ENCODE measurements at places on chromosomes 3 and 15.

- DNase-seq = peak; percentile 69
Measured at GRCh38 chr15:82999905-83000671, 11.4 kb downstream of the C15orf40 start.

DNA sequence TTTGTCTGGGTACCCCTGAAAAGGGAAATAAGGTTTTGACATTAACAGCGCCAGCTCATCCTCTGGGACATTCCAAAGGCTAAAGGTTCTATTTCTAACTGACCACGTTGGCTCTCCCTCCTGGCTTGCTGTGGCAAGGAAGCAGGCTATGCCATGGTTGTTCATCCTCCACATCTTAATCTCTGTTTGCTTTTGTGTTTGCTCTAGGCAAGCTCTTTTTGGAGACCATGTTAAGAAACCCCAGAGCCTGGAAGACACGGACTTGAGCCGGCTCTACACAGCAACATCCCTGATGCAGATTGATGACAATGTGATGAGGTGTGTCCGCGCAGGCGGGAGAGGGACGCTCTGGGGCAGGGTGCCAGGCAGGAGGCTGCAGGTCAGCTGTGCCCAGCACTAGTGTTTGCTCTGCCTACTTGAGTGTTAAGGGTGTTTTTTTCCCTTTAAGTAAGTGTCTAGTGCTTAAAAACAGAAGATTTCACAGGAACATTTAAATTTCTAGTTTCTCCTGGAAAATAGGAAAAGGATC is 33.3 kb downstream of the RLBP1 start:
- DNase-seq = no peak

GRCh38 chr3:52277071-52277964 is 1.1 kb downstream of the WDR82 start:
- peak; percentile 90 for DNase-seq

DNA sequence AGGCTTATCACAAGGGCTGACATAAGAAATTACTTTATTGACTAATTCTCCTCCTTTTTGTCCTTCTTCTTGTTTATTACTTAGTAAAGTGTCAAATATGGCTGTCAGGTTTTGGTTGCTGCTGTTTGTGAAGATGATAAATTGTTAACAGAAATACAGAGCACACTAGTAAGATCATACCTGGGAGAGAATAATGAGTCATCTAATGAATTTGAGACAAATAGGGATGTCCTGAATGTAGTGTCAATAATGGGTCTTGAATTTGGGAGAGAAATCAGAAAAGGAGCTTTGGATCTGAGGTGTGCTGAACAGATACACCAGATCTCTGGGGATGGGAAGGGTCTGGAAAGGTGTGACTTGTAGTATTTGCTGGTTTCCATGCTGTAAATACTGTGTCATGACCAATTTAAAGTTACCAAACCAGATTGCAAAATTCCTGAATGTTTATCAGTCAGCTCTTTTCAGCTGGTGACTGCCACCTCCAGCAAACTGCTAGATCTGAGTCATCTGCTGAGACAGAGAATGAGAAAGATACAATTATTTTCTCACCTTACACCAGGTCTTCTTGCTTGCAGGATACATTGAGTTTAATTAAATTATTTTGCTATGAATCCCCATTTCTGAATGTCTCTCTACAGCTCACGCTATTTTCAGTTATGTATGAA is 76.7 kb upstream of the SATB1 start:
- DNase-seq = no peak

DNA sequence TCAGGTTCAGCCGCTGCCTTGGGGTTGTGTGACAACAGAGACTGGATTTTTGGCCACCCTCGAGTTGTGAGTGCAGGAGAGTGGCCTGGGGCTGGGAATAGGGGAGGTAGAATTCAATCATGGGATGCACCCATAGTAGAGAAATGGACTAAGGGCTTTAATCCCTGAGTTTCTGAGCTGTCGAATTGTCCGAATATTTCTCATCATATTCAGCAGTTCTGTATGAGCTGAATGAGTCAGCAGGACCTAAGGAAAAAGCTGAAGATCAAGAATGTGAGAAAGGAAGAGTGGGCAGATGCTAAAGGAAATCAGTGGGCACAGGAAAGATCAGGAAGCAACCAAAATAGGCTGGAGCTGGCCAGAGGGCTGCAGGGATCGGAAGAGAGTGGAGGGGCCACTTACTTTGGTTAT is 44.4 kb upstream of the SACM1L start:
- DNase-seq = no peak

GRCh38 chr3:36132214-36132613 is 248.1 kb upstream of the STAC start:
- no peak for DNase-seq

DNA sequence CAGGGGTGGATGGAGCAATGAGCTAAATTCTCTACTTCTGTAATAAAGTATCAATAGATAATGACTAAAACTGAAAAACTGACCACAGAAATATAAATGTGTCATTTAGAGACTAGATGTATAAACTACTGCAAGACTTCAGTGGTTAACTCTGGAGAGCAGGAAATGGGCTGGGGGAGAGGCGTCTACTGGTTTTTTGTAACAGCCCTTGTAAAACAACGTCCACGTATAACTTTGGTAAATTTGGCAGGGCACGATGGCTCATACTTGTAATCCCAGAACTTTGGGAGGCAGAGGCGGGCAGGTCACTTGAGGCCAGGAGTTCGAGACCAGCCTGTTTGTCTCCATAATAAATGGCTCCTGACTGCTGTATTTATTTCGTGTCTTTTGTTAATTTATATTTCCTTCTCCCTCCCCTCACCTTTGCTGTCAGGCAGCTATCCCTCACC is 12.5 kb downstream of the RAB27A start:
- DNase-seq = peak; percentile 71

- DNase-seq = no peak
Measured at GRCh38 chr3:133494469-133494868, 79.0 kb upstream of the CDV3 start.

DNA sequence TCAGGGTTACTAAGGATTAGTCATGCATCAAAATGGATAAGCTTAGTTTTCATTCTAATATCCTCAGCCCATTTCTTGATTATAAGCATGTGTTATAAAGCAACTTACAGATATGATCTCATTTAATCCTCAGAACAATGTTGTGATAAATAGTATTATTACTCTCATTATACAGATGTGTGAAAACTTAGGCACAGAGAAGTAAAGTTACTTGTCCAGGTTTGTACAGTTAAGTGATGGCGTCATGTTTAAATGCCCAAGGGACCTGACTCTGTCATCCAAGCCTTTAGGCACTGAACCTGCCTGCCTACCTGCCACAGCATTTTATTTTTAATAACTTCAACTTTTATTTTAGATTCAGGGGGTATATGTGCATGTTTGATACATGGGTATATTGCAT is 472.9 kb upstream of the SEMA6D start:
- DNase-seq = no peak

- no peak for DNase-seq
Measured at GRCh38 chr3:63934041-63934866, 22.1 kb upstream of the SCAANT1 start.

- DNase-seq = no peak
Measured at GRCh38 chr15:66953523-66954229, 111.7 kb upstream of the SMAD3 start.

GRCh38 chr3:168322941-168323340 is 227.2 kb upstream of the GOLIM4 start:
- no peak for DNase-seq

DNA sequence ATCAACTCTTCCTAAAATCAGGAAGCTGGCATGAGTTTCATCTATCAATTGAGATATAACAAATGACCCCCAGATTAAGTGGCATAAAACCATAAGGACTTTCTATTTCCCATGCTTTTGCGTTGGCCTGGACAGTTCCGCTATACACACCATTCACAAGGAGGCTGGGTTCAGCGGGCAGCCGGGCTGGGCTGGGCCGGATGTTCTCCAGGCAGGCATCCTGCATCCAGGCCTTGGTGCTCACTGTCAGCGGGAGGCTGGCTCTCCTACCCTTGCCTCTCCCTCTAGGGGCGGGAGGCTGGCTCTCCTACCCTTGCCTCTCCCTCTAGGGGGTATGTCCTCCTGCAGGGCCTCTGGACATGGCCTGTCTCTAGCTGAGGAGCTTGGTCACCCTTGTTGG is 266.0 kb upstream of the ARRDC4 start:
- DNase-seq = no peak

DNA sequence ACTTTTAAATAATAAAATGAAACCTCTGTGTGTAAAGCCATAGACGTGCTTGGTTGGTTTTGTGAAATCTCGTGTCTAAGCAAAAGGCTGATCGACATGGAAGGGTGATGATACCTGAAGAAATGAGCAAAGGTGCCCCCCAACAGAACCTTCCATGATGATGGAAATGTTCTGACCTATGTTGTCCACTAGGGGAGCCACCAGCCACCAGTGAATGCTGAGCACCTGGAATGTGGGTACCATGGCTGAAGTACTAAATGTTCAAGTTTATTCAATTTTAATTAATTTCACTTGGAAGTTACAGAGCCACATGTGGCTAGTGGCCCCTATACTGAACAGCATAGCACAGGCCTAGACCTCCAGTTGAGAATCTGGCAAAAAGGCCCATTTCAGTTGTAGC is 158.8 kb downstream of the POLR2M start:
- no peak for DNase-seq

- DNase-seq = no peak
Measured at GRCh38 chr15:81047928-81048327, 47.2 kb downstream of the TLNRD1 start.

DNA sequence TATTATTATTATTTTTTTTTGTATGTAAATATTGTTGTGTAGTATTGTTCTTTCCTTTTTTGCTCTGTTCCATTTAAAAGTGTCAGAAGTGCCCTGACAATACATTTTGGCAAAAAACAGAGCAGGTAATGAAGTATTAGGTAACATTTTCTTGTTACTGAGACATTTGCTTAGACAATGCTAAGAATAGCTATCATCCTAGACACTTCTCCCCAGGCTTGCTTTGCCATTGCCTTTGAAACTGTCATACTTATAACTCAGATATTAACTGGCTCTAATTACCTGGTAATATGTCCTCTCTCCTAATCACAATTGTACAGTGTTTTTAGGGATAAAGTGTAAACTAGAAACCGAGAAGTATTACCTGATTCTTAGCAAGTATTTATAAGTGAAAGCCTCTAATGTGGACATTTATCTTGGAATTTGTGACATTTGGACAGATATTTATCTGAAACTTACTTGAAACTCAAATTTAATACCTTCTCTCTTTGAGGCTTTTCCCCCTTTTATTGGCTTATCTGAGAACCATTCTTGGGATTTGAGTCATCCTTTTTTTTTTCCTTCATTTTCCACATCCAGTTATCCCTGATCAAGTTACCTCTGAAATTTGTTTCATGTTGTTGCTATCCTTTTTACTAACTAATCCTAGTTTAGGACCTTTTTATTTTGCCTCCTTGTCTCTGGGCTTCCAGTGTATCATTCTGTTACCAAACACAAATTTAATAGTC is 13.1 kb downstream of the ARIH1 start:
- no peak for DNase-seq

GRCh38 chr3:48708481-48708889 is 8.5 kb downstream of the IP6K2 start:
- DNase-seq = no peak

GRCh38 chr15:29262738-29263137 is 6.9 kb downstream of the NSMCE3 start:
- DNase-seq = no peak

DNA sequence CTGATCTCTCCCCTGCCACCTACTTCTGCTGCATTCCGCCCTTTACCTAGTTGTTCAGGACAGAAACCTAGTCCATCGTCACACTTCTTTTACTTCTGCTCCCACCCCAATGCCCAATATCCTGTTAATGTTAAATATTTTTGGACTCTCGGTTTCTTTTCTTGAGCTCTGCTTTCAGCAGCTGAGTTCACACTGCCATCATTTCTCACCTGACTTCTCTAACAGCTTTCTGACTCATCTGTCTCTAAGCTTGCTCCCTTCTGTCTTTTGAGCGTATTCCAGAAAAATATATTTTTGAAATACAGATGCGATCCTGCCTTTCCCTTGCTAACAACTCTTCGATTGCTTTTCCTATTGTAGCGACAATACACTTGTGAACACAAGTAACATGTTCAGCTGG is 183.4 kb downstream of the KLHL25 start:
- no peak for DNase-seq

- no peak for DNase-seq
Measured at GRCh38 chr15:78880813-78881212, 8.1 kb downstream of the MORF4L1 start.

Measured in activated CD8-positive, alpha-beta memory T cell treated with anti-CD3 and anti-CD28 coated beads for 24 hours (primary cell).